HAP-1 (cell line): ENCODE measurements at places on chromosomes 5 and 9.
A peak's percentile ranks its signal among the peaks of the same experiment; 100 is the strongest.

GRCh38 chr5:78773655-78774054, 125.1 kb upstream of the LHFPL2 start:
- DNase-seq, result no peak

GRCh38 chr9:71120501-71121247, 747 bp downstream of the TRPM3 start:
- no peak for DNase-seq

GRCh38 chr9:82531795-82532194, 531.1 kb downstream of the RASEF start:
- no peak for DNase-seq

- no peak for DNase-seq
Observed at GRCh38 chr5:159947708-159948358, 31.6 kb downstream of the ADRA1B start.

- DNase-seq, result peak; percentile 77
Observed at GRCh38 chr9:121222524-121223171, 21.0 kb upstream of the RAB14 start.

- DNase-seq, result peak; percentile 38
Observed at GRCh38 chr9:17135295-17136160, 688 bp downstream of the CNTLN start.

DNA sequence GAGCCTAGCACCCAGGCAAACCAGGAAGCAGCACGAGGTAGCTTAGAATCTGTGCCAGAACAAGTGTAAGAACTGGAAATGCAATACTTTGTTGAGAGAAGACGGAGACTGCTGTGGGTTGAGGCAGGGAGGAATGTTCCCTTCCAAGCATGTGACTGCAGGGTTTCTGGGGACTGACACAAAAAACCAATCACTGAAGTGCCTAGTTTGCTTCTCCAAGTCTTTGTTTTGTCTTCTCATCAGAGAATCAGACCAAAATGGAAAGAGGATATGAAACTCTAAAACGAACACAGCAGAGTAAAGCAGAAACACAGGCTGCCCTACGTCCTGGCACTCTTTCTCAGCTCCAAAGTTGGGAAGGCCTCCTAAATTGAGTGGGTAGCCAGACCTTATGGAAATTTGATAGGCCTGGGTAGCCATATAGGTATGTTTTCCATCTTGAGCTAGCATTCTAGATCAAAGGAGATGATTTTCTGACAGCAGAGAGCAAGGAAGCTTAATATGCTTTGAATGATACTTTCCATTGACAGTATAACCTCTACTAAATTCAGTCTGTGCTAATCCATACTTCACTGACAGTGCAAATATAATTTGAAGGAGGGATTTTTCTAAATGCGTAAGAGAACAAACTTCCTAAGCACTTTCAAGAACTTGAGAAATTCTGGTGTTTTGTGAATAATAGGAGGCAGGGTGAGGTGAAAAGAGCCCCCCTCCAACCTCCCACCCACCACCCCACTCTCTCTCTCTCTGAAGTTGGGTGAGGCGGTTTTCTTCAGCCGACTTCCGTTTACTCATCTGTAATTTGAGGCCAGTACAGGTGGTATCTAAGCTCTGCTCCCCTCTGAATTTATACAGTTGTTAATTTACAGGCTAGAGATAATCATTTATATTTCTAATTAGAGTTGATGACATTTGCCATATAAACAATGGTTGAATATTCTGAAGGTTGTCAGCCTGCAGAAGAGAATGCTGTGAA, 5.5 kb downstream of the ADRB2 start:
- no peak for DNase-seq

GRCh38 chr9:124297551-124297901, 39.8 kb downstream of the NEK6 start:
- peak; percentile 16 for DNase-seq

- DNase-seq, result no peak
Observed at GRCh38 chr5:31587546-31587945, 51.4 kb upstream of the PDZD2 start.

DNA sequence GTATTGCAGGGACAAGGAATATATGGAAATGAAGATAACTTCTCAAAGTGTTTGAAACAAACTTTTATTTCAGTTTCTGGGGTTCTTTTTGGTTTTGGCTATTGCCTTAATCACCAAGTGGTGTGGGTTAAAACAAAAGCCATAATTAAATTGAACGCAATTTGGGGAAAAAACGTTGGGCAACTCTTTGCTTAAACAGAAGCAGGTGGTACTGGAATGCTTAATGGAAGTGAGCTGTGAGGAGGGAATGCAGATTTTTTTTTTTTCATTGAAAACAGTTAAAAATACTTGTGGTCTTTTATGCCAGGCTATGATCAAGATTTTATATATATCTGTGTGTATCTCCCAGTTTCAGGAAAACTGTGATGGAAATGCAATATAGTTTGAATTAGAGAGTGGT, 195.7 kb upstream of the TUT7 start:
- DNase-seq, result no peak

- no peak for DNase-seq
Observed at GRCh38 chr9:116842658-116843057, 155.6 kb downstream of the TRIM32 start.

- DNase-seq, result no peak
Observed at GRCh38 chr5:58722160-58722559, 139.3 kb downstream of the RAB3C start.

- DNase-seq, result no peak
Observed at GRCh38 chr5:66143473-66144073, 527 bp upstream of the SREK1 start.

DNA sequence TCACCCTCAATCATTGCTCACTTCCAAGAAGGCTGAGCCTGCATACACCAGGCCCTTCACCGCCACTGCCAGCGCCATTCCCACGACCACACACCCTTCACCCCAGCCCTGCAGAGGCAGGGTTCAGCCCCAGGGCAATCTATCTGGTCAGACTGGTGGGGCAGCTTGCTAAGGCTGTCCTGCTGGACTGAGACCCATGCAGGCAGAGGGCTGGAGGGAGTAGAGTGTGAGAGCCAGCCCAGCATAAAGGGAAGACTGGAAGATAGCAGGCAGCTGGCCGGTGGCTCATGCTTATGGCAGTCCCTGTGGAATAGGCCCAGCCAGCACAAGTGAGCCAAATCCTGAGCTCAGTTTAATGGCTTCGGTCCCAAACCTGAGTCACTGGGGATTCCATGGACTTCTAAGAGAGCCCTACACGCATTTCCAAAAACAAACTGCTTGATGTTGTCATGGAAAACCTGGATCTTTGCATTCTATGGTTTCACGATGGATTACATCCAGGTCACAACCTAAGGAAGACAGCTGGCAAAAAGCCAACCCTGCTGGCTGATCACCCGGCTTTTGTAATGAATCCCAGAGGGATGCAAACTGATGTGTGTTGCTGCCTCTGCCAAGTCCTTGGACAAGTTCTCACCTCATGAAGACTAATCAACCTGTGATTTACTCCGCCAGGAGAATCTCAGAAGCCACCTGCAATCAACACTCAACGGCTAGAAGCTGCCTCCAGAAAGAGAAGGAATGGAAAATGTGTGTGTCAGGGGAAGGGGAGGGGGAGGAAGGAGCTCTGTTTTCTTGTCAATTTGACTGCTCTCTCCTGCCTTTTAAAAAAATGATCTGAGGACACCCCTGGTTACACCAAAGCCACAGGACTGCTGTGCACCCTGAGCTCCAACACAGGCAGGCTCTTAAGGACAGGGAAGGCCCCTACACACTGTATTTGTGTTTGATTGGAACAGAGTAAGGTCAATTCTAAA, 143.6 kb downstream of the LHFPL2 start:
- peak; percentile 8 for DNase-seq

- DNase-seq, result no peak
Observed at GRCh38 chr9:123357743-123358059, 1.7 kb downstream of the CRB2 start.

- no peak for DNase-seq
Observed at GRCh38 chr9:94613003-94613402, 19.4 kb upstream of the FBP2 start.

DNA sequence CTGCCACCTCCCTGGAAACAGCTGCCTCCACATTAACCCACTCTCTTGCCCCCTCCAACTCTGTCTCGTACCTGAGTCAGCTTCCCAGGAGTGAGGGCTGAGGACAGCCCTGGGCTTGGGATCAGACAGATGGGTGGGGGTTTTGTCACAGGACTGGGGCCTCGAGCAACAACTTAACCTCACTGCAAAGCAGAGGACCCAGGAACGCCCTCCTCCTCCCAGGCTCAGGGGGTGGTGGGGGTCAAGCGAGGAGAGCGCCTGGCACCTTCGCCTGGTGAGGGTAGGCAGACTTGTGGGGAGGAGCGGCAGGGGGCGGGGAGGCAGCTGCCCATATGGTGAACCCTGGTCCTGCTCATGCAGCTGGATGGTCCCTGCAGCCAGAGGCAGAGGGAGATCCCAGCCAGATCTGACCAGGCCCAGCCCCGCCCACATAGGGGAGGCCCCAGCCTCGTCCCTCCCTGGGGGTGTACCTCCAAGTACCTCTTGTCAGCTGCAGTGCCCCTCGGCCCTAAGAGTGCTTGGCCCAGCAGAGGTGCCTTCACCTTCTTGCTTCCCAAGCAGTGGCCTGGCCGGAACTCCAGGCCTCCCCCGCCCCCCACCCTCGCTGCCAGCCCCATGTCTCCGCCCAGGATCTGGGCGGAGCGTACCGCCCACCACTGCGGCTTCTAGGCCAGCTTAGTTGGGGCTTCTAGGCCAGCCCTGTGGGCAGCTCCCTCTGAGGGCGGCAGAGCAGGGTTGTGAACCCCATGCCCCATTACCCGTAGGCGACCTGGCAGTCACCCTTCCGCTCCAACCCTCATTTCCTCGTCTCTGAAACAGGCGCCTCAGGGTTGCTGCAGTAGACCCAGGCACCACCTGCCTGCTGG, at the start of gene SARDH:
TSS of gene SARDH (minus strand) at position 579 of the 866 bp plus-strand sequence. CDS start 4,179 bp downstream, outside the sequence.
- no peak for DNase-seq

DNA sequence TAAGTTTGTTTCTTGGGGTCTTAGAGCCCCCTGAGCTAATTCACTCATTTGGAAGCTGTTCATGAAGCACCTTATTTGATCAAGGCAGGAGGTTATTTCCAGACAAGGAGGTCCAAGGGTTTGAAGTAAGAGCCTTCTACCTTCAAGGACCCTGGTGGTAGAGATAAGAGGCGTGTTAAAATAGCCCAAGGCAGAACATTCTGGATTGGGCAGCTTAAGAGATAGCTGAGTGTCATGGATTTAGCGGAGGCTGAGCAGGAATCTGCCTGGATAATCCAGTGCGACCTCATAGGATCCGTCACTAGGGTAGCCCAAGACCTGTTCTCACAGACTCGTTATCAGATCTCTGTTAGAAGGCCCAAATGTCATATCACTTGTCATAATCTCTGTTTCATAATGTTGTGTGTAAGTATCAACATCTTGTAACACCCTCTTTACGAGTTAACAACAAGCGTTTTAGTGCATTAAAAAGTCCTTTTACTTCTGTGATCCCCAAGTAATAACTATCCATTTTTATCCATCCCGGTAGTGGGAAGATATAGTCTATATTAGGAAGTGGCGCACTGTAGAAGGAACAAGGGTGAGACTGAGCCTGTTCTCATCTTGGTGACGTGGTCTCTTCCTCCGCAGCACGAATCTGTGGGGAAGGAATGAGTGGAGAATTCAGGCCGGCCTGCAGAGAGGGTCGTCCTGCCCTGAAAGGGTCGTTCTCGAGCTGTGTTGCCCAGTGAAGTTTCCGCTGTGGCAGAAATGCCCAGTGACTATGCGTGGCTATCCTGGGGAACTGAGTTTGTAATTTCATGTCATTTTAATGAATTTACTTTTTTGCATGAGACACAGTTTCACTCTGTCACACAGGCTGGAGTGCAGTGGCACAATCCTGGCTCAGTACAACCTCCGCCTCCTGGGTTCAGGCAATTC, 28.8 kb downstream of the SLC25A25 start:
- no peak for DNase-seq

DNA sequence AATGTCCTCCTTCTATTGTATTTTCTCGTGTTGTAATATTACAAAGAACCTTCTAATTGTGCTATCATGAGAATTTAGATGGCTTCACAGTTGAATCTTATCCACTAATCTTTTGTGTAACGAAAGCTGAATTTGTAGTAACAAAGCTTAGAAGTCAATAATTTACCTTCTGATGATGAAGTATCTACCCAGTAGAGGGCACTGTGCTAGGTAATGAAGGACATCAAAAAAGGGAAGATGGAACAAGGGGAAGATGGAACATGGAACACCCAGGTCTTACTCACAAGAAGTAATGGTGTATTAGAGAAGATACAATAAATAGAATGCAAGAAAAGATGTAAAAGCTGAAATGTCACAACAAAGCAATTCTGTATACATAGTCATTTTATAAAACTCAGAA, 131.0 kb upstream of the CCNG1 start:
- DNase-seq, result peak; percentile 16

GRCh38 chr9:125121146-125121545, 22.2 kb downstream of the SCAI start:
- peak; percentile 47 for DNase-seq

- no peak for DNase-seq
Observed at GRCh38 chr9:118222375-118222774, 518.2 kb downstream of the TLR4 start.

DNA sequence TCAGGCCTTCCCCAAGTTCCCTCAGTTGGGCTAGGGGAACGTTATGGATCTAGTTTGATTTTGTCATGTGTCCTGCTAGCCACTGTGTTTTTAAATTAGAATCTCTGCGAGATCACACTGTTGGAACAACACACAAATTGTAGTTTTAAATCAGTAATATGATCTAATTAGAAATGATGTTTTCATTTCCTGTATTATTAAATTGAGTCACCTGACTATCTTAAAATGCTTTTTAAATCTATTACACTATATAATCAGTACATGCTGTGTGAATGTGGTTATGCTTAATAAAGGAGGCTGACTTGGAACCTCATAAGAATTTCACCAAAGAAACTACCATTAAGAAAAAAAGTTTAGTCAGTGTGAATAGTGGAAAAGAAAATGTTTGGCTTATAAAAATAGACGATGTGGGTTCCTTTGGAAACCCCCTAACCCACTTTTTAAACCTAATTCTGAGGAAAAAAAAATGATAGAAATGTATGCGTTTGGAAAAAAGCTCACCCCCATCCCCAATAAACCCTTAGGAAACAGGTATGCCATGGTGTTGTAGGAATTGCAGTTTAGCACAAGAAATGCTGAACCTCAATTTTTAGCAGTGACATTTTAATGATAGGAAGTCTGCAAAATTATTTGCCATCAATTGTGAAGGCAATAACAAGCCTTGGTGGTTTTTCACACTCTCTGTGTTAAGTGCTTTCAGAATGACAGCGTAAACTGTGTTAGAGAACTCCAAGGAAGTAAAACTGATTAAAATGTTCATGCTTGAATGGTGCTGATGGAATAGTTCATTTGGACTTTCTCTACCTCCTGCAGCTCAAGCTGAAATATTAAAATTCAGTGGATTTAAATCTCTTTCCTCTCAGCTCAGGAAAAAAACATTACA, 59.0 kb downstream of the TLE4 start:
- no peak for DNase-seq
